Right ventricle myocardium superior (tissue), 1 donor: ENCODE measurements at places on chromosomes 5 and 9.
A peak's percentile ranks its signal among the peaks of the same experiment; 100 is the strongest.

DNA sequence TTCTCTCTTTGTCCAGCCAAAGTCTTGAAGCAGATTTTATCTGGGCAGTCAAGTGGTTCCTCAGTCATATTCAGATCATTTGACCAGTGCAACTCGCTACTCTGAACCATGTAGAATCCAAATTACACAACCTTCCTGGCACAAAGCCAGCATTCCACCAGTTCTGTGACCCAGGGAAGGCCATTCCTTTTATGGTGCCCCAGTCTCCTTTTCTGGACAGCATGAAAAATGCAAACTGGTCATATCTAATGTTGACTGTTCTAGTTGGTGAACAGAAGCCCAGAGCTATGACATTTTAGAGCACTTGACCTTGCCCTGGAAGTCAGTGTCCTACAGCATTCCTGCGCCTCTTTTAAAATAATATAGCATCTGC is 364.6 kb downstream of the BRINP1 start:
- DNase-seq, result peak; percentile 53

DNA sequence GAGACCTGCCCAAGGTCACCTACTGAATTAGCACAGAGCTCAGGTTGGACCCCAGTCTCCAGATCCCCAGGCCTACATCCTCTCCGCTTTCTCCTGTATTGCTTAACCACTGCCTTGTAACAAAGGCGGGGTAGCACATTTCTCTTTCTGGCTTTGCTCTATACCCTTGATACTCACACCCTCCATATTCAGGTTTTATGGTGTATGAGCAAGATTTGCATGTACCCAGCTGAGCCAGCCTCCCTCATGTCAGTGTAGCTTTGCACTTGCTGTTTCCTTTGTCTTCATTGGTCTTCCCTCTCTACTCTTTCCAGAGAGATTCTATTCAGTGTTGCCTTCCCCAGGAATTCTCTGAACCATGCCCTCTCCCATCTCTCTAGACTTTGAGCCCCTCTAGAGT is 19.6 kb upstream of the ZCCHC7 start:
- no peak for DNase-seq

- no peak for DNase-seq
Observed at GRCh38 chr5:160744268-160745101, 107.5 kb downstream of the ATP10B start.

DNA sequence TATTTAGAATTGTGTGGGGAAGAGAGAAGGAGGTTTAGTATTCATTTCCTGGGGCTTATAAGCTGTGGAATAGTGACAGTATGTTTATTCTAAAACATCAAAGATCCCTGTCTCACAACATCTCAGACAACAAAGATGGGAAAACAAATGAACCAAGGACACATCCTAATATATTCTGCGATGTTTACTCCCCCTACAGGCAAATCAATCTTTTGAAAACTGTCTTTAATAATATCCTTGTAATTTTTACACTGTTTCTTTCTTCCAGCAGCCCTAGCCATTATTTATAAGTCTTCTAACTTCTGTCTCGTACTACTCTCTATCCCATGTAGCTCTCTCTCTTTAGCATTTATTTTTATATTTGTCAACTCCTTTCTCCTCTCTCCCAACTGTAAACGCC is 33.5 kb upstream of the TMEM252 start:
- no peak for DNase-seq

DNA sequence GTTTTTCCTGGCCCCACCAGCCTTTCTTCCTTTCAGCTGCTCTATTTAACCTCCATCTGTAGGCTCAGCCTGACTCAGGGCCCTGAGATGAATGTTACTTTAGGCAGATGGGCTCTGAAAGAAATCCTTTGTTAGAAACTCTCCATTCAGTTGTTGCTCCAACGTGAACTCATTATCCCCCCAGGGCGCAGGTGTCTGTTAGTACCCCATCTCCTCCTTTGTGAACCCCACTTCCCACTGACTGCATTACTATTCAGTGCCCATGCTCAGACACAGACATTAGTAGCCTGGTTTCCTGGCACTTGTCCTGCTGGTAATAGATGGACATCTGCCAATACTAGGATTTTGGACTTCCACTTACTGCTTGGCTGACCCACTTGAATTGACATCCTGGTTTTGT is 1271.6 kb downstream of the PTPRD start:
- no peak for DNase-seq

GRCh38 chr9:120441426-120442307 is 138.3 kb downstream of the CDK5RAP2 start:
- DNase-seq, result no peak

GRCh38 chr9:126509718-126510117 is 104.0 kb upstream of the LMX1B start:
- DNase-seq, result no peak
